HFFc6 (cell line): ENCODE measurements at places on chromosomes 6 and 20. TPM values are rescaled to one million over a fixed set of nuclear protein-coding genes. Genes with fewer than 3 reads are reported as not detected.
A peak's percentile ranks its signal among the peaks of the same experiment; 100 is the strongest.

DNA sequence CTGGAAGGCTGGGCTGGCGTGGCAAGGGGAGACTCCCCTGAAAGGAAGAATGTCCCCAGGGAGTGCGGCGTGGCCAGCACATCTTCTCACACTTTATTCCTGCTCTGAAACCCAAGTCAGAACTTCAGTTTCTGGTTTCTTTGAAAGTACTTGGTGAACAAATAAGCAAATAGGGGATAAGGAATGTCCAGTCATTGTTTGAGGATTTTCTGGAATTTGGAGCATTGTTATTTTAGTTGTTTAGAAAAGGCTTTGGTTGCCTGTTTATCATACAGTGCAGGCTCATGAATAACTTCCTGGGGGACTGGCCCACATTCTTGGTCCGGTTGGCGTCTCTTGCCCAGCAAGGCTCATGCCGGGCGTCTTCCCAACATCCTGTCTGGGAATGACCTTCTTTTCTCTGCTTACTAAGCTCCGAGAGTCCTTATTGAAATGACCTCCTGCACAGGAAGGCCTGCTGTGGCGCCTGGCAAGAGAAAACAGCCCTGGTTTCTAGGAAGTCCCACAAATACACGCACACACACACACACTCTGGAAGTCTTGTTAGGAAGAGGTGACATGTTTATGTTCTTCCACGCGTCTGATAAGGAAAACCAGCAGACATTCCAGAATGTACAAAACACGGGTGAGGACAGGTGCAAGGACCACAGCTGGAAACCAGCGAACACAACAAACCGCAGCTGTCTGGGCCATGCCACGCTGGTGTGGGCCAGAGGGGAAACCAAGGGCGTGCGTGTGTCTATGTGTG, 71.9 kb downstream of the TMEM170B start:
- no peaks in the 10 kb centered on the region for H3K27me3 ChIP-seq
- peak overlapping the region; percentile 84 for H3K4me3 ChIP-seq

DNA sequence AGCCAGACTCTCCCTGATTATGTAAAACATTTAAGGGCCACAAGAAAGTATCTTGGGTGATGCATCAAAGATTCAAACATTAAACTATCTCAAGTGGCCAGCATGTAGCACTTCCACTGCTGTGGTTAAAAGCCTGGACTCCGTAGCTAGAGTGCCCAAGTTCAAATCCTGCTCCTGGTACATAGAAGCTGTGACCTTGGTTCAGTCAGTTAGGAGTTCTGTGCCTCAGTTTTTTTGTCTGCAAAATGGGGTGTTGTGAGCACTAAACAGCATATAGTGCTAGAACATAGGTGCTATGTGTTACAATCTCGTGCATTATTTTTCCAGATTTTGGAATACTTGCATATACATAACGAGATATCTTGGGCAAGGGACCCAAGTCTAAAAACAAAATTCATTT, 68.7 kb downstream of the PSMG4 start:
- no peak for DNase-seq
- H3K4me3 ChIP-seq, result no peak overlapping the region
- H3K27me3 ChIP-seq, result peaks cover 29% of the 10 kb centered on the region
- no peaks in the 10 kb centered on the region for H3K36me3 ChIP-seq

DNA sequence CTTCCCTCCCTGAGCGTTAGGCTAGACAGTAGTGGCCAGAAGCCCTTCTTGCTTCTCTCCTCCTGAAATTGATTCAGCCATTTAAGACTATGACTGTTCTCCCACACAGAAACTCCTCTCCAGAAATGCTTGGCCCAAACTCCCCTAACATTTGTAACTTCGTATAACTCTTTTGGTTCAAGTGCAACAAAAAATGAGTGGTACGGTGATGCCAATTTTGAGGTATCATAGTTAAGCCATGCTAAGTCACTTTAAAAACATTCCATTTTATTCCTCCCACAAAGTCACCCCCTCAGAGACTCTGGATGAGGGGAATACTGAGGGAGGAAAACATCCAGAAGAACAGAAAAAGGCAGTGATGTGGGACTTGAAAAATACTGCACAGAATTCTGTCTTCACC, 21.1 kb upstream of the ROS1 start:
- H3K4me3 ChIP-seq, result no peak overlapping the region
- DNase-seq, result no peak
- peaks cover 84% of the 10 kb centered on the region for H3K4me1 ChIP-seq
- H3K36me3 ChIP-seq, result peaks cover 10% of the 10 kb centered on the region
- peak overlapping the region; percentile 11; the same call in 1 of the 2 replicates for H3K27ac ChIP-seq

GRCh38 chr6:63516186-63516944, 55.9 kb upstream of the LOC128125822 start:
- no peaks in the 10 kb centered on the region for H3K36me3 ChIP-seq
- H3K4me3 ChIP-seq, result no peak overlapping the region
- DNase-seq, result no peak
- H3K27me3 ChIP-seq, result peaks cover 17% of the 10 kb centered on the region
- H3K27ac ChIP-seq, result no peak overlapping the region
- no peaks in the 10 kb centered on the region for H3K4me1 ChIP-seq

DNA sequence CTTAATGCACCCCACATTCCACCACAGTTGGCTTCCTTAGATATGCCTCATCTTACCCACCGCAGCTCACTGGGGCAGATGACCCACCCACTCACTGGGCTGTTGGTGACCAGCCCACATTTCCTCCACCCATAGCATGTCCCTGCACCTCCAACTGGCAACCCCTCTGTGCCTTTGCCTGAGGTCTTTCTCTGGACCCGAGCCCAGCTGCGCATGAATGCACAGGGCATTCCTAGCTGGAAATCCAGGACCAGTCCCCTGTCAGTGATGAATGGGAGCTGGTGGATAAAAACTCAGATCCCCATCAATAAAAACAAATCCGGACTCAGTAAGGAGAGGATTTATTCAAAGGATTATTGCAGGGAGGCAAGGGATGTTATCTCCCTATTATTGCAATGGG, 75.0 kb downstream of the ISM1 start:
- H3K27ac ChIP-seq, result no peak overlapping the region
- no peak overlapping the region for H3K4me3 ChIP-seq
- peaks cover 6% of the 10 kb centered on the region for H3K27me3 ChIP-seq
- no peak for DNase-seq

DNA sequence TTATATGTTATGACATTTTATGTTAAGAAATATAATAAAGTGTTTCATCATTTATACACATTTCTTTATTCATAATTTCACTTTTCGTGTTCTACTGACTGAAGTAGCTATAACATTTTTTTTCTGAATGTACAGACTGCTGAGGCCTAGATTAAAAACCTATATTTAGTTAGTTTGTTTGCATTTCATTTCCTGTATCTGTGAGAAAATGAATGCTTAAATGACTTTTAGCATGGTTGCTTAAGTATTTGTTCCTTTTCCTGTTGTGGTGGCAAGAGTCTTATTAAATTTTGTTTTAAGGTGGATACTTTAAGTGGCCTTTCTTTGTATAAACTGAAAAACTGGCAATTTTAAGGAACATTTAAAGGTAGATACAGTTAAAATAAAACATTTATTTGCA, 779.7 kb upstream of the MAN1A1 start:
- H3K4me1 ChIP-seq, result no peaks in the 10 kb centered on the region
- no peak overlapping the region for H3K27ac ChIP-seq
- no peaks in the 10 kb centered on the region for H3K27me3 ChIP-seq
- no peaks in the 10 kb centered on the region for H3K36me3 ChIP-seq
- H3K4me3 ChIP-seq, result no peak overlapping the region
- no peak for DNase-seq

HRH3 gene
- total RNA-seq, result not detected in 3 replicates

- no peaks in the 10 kb centered on the region for H3K27me3 ChIP-seq
- no peak for DNase-seq
- peaks cover 18% of the 10 kb centered on the region for H3K4me1 ChIP-seq
- no peak overlapping the region for H3K27ac ChIP-seq
These were observed 64.4 kb downstream of the TMEM170B start for GRCh38 chr6:11601776-11602605.

CHRNA4 gene
- not detected in 2 replicates for total RNA-seq

PKIB gene
- total RNA-seq, result not detected in 2 replicates

MCUR1 gene
- total RNA-seq, result 18.7 to 24.9 TPM (median 22.2 TPM) in 3 replicates

- peak overlapping the region; percentile 90 for H3K4me3 ChIP-seq
- no peak for DNase-seq
- peaks cover 55% of the 10 kb centered on the region for H3K4me1 ChIP-seq
- H3K27ac ChIP-seq, result peak overlapping the region; percentile 63; the same call in 1 of the 2 replicates
- no peaks in the 10 kb centered on the region for H3K36me3 ChIP-seq
These were observed 34.6 kb downstream of the GCNT2 start for GRCh38 chr6:10555625-10556309.

DNA sequence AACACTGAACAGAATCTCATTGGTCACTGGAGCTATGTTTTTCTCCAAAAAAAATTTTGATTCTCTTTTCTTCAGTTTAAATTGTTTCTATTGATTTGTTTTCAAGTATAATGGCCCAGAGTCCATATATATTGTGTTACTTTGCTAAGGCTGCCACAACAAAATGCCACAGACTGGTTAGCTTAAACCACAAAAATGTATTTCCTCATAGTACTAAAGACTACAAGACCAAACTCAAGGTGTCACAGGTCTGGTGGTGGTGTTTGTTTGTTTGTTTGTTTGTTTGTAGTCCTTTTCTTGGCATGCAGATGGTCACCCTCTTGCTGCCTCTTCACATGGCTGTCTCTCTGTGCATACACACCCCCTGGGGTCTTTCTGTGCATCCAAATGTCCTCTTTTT, 34.0 kb downstream of the BMP5 start:
- no peaks in the 10 kb centered on the region for H3K36me3 ChIP-seq
- H3K27ac ChIP-seq, result no peak overlapping the region
- no peaks in the 10 kb centered on the region for H3K27me3 ChIP-seq
- no peak overlapping the region for H3K4me3 ChIP-seq

MACROD2 gene
- 0.29 to 0.44 TPM in 2 of 3 replicates, not detected in the other for total RNA-seq

ZFP64 gene
- total RNA-seq, result 21.7 to 23.8 TPM (median 23.0 TPM) in 3 replicates

RBM39 gene
- total RNA-seq, result 178 and 189 TPM in 2 replicates

PLA2G7 gene
- total RNA-seq, result not detected in 2 replicates

DNA sequence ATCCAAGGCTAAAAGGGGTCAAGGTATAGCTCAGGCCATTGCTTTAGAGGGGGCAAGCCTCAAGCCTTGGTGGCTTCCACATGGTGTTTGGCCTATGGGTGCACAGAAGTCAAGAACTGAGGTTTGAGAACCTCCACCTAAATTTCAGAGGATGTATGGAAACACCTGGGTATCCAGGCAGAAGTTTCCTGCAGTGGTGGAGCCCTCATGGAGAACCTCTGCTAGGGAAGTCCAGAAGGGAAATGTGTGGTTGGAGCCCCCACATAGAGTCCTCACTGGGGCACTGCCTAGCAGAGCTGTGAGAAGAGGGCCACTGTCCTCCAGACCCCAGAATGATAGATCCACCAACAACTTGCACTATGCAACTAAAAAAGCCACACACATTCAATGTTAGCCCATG, 678.7 kb upstream of the ADGRB3 start:
- no peaks in the 10 kb centered on the region for H3K4me1 ChIP-seq
- no peak overlapping the region for H3K27ac ChIP-seq
- no peak overlapping the region for H3K4me3 ChIP-seq
- DNase-seq, result no peak
- no peaks in the 10 kb centered on the region for H3K27me3 ChIP-seq
- H3K36me3 ChIP-seq, result peaks cover 6% of the 10 kb centered on the region; the same call in 1 of the 2 replicates

DNA sequence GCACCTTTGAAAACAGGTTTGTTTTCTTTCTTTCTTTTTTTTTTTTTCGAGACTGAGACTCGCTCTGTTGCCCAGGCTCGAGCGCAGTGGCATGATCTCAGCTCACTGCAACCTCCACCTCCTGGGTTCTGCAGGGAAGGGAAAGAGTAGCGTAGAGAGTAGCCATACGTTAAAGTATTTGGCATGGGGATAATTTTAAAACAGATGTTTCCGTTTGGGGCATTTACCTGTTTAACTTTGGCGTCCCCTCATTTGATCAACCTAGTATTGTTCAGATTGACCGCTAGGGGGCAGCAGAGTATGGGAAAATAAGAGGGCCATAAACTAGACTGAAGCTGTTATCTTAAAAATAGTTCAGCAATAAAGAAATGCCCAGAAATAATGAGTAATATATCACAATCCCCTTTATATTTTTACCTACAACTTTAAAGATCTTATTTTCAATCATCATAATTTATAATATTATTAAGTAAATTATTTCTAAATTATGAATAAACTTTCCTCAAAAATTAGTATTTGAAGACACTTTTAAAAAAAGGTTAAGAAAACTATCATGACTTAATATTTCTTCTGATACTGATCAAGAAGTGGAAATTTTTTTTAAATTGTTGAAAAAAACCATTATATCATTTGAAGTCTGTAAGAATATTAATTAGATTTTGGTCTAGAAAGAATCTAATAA, 7.6 kb upstream of the TAAR9 start:
- no peak overlapping the region for H3K27ac ChIP-seq
- peaks cover 21% of the 10 kb centered on the region for H3K4me1 ChIP-seq
- peak; percentile 42 for DNase-seq
- H3K4me3 ChIP-seq, result no peak overlapping the region; the same call in 1 of the 2 replicates

COL19A1 gene
- not detected in 2 replicates for total RNA-seq

DNA sequence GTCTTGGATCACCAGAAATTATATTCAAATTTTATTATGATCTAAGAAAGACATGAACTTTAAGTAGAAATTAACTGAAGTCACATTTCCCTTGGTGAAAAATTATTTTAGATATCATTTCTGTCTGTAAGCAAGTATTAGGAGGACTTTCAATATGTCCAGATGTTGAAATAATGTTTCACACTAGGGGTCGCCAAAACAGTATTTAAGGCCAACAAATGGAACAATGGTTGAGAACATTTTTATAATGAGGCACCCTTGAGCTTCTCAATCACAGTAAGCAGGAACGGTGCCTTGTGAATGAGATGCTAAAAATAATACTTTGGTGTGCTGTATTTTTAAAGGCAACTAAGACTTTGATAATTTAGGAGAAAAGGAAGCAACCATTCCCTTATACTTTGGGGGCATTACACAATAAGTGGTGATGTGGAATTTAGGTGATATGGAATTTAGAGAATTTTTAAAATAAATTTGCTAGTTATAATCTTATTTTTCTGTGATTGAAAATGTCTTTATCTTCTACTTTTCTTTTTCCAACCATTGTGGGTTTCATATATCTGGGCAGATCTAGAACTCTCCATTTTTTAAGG, 9.6 kb upstream of the SF3B5 start:
- DNase-seq, result peak; percentile 74
- H3K4me1 ChIP-seq, result peaks cover 17% of the 10 kb centered on the region
- peaks cover 3% of the 10 kb centered on the region for H3K27me3 ChIP-seq
- H3K4me3 ChIP-seq, result no peak overlapping the region
- H3K27ac ChIP-seq, result no peak overlapping the region

DNA sequence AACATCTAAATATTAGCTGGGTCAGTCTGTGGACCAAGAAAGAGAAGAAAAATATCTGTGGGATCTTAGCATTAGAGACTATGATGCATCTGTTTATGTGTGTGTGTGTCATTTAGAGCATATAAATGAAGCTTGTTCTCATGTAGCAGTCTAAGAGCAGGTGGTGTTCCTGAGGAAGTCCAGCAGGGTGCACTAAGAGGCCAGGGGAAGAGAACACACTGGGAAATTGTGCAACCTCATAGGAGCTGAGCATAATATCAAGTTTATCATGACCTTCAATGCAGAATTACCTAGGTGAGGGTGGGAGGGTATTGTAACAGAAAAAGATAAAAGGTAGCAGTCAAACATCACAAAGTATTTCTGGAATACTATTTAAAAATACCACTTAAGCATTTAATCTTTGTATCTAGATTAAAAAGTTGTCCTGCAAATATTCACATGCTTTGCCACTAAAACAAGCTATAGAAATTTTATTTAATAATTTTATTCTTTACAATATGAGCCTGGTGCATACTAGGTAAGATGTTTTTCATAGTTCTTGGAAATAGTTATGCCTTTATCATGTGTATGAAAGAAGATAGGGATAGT, 80.5 kb downstream of the SMPDL3A start:
- no peaks in the 10 kb centered on the region for H3K27me3 ChIP-seq
- H3K4me1 ChIP-seq, result no peaks in the 10 kb centered on the region
- H3K36me3 ChIP-seq, result no peaks in the 10 kb centered on the region
- H3K4me3 ChIP-seq, result no peak overlapping the region

GRCh38 chr6:47303342-47303741, 6.4 kb downstream of the TNFRSF21 start:
- H3K27me3 ChIP-seq, result no peaks in the 10 kb centered on the region; the same call in 1 of the 2 replicates
- H3K4me3 ChIP-seq, result no peak overlapping the region
- no peaks in the 10 kb centered on the region for H3K36me3 ChIP-seq
- no peak for DNase-seq
- H3K4me1 ChIP-seq, result peaks cover 8% of the 10 kb centered on the region; the same call in 1 of the 2 replicates
